ENCODE measurements at places on chromosomes 12 and 14.

GRCh38 chr12:131737150-131737827 is 26.4 kb downstream of the SFSWAP start:
- DNase-seq = no peak

DNA sequence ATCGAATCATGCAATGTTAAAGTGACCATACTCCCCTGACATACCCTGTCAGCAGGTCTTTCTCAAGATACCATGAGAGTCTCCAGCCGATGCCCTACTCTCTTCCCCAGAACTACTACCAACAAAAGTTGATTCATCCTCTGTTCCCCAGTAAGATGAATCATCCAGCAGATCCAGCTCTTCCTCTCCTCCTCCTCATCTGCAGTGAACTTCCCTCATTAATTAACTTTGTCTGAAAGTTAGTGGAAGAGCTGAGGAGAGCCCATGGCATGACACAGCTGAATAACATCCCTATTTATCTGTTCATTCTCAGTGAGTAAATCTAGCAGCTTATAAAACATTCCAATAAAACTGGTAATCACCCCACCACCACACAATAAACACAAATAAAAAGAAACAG is 213.4 kb downstream of the EGLN3 start:
- DNase-seq = no peak

GRCh38 chr14:89684139-89684538 is 267.1 kb upstream of the FOXN3 start:
- no peak for DNase-seq

DNA sequence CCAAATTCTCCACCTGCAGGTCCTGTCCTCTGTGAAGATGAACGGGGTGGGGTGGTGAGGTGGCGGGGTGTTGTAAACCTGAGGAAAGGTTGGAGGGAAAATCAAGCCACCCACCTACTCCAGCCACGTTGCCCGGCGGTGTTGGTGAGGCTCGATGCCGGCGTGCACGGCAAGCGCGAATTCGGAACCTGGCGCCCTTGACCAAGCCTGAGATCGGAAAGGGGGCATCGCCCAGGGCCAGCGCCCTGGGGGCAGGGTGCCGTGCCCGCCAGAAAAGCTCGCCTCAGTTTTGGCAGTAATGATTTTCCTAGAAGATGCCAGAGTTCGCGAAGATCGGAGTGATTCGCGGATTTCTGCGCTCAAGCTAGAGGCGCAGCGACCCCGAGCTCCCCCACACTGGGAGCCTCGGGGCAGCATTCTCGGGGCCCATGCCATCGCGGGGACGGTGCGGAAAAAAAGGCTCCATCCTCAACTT is 817 bp downstream of the STXBP6 start:
- no peak for DNase-seq

DNA sequence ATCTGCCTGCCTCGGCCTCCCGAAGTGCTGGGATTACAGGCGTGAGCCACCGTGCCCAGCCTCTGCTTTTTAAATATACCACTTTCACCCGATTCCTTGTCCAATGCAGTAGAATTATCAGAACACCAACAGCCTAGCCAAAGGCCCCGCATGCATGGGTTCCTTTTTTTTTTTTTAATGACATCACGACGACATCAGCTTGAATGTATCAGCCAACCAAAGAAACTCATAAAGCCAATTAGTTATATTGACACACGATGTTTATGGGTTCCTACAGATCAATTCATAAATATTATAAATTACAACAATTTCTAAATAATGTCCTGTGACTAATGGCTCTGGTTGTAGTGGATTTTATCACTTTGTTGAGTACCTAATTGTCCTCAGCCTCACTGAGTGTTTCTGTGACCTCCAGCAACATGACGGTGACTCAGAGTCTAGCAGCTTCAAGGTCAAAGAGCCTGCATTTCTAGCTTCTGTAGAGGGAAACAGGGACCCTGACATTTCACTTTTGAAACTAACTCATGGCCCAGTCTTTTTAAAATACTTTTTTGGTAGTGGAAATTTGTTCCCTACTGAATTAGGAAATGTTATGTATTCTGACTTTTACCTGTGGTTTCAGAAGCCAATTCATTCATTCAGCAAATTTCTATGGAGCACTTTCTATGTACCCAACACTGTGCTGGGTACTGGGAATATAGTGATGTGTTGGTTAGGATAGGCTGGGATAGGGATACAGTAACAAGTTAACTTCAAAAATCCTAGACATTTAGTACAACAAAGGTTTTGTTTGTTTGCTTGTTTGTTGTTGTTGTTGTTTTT is 144.1 kb downstream of the SUDS3 start:
- no peak for DNase-seq

- DNase-seq = no peak
Measured at GRCh38 chr12:105214670-105215375, 21.2 kb downstream of the APPL2 start.

DNA sequence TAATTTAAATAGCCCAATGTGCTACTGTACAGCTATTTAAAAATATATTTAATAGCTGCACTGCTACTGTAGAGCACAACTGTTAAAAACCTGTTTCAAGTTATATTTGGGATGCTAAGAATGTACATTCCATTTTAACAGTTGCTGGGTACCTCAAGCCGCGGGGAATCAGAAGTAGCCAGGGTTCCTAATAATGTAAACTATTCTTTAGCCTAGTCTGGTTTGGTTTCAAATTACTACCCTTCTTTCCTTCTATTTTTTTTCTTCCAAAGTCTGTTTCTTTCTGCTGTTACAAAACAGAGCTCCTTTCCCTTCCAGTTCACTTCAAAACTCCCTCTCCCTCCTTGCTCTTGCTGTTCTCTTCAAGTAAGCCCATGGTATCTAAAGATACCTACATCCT is 21.3 kb downstream of the SCAF11 start:
- no peak for DNase-seq

DNA sequence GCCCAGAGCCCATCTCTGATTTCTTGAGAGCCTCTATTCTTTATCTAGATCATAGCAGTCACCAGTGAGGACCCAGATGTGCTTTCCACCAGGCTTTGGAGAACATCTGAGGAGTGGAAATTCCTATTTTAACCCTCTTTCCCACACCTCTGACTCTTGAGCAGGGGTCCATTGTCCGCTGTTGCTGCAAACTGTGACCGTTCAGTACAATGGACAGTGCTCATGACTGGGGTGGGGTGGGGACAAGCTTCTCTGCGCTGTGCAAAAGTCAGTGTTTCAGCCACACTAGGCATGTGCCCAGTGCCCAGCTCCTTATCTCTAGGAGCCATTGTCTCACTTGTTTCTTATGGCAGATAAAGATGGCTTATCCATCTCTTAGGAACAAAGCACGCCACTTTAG is 16.9 kb upstream of the KRT7 start:
- no peak for DNase-seq

Data from activated T-cell treated with anti-CD3 and anti-CD28 coated beads, Interleukin-2, amount 50 U/mL, for 72 hours (primary cell).